ENCODE measurements at places on chromosomes 7 and 10.

DNA sequence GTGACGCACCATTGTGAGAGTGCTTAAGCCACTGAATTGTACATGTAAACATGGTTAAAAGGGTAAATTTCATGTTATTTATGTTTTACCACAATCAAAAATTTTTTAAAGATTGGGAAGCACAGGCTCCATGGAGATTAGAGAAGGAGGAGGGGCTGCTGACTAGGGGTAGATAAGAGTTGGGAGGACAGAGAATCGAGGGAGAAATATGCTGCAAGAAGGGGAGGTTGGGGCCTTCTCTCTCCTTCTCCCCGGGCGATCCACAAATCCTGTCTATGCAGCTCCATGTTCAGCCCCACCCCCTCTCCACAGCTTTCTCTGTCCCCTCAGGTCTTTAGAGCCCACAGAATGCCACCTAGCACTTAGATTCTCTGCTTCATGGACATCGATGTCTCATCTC, 12.1 kb downstream of the ZNF467 start:
- no peak for DNase-seq

- no peak for DNase-seq
Observed at GRCh38 chr10:124671486-124672075, 72.6 kb downstream of the FAM53B start.

DNA sequence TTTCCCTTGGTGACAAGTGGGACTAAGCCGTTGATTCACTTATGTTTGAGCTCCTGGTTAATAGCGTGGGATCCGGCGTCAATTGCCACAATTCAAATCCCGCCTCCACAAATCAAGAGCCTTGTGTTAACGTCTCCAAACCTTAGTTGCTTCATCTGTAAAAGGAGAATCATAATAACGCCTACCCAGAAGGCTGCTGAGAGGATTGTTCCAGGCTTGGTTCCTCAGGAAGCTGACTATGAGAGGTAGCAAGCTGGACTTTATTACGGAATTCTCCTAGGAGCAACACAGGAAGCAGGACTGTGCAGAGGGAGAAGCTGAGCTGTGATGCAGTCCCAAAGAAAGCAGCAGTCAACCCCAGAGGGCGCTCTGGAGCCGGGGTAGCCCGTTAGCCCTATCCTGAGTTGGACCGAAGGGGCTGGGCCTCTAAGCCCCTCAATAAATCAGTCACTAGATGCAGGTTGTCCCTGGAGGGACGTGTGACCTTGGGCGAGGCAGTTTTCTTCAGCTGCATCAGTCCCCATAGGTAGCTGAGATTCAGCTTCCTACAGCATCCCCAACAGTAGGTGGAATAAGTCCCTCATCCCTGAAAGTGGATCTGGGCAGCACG, 6.9 kb upstream of the BAG3 start:
- no peak for DNase-seq

DNA sequence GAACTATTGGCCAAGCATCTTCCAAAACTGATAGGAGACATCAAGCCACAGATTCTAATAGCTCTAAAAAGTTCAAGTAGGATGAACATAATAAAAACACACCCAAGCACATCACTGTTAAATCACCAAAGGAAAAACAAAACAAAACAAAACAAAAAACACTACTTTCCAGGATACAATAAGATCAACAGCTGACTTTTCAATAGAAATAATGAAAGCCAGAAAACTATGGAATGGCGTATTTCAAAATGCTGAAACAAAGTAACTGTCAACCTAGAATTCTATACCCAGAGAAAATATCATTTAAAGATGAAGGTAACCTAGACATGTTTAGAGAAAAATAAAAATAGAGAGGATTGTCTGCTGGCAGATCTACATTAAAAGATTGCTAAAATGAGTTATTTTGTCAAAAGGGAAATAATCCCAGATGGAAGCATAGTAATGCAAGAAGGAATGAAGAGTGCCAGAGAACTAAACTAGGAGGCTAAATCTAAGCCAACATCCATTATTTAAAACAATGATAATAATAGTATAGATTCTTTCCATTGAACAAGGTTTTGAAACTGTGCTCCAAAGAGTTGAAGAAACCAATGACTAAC, 13.9 kb downstream of the TUBAL3 start:
- no peak for DNase-seq

GRCh38 chr10:84605802-84606201, 277.4 kb downstream of the CCSER2 start:
- no peak for DNase-seq

DNA sequence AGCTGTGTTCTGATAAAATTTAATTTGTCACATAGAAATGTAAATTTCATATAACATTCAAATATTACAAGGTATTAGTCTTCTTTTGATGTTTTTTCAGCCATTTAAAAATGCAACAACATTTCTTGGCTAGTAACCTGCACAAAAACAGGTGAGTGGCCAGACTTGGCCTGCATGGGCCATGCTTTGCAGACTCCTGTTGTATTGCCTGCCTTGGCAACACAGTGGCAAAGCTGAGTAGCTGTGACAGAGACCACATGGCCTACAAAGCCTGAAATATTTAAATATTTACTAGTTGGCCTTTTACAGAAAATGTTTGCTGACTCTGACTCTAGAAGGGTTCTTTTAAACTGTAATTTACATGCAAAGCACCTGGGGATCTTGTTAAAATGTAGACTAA, 13.5 kb upstream of the TBX20 start:
- DNase-seq, result no peak

GRCh38 chr7:31437250-31437865, 76.5 kb upstream of the ITPRID1 start:
- no peak for DNase-seq

- no peak for DNase-seq
Observed at GRCh38 chr10:58358314-58358933, 23.6 kb downstream of the UBE2D1 start.

DNA sequence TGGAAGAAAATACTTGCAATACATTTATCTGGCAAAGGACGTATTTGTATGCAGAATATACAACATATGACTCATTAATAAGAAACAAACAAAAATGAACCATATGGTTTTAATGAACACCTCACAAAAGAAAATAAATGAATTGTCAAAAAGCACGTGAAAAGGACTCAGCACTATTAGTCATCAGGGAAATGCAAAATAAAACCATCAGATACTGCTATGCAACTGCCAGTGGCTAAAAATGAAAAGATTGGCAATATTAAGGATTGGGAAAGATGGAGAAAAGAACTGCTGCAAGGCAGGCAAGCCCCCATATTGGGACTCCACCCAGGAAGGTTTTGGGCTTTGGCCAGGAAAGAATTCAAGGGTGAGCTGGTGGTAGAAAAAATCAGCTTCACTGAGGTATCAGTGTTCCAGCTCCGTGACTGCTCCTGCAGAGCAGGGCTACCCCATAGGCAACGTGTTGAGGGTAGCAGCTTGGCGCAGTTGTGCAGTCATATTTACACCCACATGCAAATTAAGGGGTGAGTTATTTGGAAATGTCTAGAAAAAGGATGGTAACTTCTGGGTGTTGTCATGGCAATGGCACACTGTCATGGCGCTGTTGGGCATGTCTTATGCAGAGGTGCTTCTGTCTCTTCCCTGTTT, 72.7 kb downstream of the CUBN start:
- DNase-seq, result no peak

DNA sequence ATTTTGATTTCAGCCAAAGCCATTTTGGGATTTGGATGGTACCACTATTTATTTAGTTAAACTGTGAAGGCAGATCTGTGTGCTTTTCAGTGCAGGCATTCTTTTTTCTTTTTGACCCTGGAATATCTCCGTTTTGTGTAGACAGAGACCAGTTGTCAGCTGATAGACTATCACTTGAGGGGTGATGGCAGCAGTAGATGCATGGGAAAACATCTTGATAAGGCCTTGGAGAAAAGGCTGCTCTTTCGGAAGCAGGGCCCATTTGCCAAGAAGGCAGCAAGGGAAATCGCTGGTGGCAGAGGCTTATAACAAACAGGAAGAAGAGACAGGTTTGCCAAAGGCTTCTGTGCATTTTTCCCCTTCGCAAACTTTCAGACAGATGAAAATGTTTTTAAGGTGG, 2.6 kb upstream of the BMPER start:
- no peak for DNase-seq

GRCh38 chr10:7563368-7563767, 103.4 kb downstream of the ITIH5 start:
- DNase-seq, result no peak

DNA sequence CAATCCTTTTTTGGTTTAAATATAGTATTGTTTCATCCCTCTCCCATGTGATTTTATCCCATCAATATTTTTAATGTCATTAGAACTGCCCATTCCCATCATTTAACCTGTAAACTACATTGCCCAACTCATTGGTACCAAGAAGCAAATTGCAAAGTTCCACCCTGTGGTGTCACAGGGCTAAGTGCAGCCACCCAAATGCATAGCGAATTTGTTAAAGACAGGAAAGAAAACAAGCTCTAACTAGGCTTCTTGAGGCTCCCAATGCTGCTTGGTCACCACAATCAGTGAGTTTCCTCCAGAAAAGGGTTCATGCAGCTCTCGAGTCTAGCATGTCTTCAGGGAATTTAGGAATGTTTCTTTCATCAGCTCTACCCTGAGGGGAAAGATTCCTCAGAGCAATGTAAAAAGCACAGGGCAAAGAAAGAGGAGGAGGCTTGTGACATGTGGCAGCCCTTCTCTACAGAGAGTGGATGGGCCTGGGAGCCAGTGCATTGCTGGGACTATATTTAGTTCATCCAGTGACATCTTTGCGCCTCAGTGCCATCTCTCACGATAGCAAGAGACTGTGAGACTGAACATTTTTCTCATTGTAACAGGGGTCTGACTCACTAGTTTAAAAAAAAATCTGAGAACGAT, 58.1 kb downstream of the CAV1 start:
- no peak for DNase-seq

- no peak for DNase-seq
Observed at GRCh38 chr10:131960631-131961046, 21.1 kb downstream of the BNIP3 start.

GRCh38 chr10:124878457-124878739, 63.5 kb upstream of the ZRANB1 start:
- no peak for DNase-seq

DNA sequence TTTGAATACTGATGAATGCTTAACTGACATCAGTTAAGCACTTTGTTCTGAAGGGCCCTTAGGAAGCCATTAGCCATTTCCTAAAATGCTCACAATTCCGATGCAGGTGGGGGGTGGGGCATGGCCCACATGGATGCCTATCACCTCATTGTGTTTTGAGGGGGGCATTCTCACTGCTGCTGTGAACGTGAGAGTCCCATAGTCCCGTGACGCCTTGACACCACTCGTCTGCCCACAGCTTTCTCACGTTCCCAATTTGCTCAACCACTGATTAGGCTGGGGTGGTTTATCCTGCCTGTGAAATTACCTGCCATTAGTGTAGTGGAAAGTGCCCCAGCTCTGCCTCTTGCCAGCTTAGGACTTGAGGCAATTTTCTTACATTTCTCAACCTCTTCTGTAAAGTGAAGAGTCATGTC, 31.9 kb downstream of the DUSP5 start:
- DNase-seq, result no peak

- no peak for DNase-seq
Observed at GRCh38 chr10:63376560-63377304, 89.0 kb downstream of the JMJD1C start.

DNA sequence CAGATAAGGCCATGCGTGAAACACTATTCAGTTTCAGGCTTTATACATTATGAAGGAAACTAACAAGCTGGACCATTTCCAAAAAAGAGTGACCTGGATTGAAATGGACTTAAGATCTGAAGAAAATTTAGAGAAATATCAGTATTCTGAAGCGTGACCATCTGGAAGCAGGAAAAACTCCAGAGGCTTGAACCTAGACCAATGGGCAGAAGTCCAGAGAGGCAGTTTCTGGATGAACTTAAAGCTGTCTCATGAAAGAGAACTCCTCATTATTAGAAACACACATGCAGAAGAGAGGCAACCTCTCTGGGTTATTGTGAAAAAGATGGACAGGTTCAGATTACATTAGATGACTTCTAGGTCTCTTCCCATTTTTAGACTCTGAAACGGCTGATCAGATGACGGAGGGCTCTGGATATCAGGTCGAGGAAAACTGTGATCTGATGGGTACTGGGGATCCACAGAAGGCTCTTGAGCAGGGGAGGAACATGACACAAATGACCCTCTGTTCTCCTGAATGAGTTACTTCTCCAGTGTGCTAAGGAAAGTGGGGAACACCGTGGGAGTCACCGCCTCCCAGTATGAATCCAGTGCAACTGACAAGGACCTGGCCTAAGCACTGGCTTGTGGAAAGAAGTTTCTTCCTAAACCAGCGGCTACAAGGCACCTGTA, 116.5 kb downstream of the SPDYE5 start:
- DNase-seq, result no peak

GRCh38 chr7:98881561-98882315, 3.4 kb downstream of the TRRAP start:
- DNase-seq, result no peak

DNA sequence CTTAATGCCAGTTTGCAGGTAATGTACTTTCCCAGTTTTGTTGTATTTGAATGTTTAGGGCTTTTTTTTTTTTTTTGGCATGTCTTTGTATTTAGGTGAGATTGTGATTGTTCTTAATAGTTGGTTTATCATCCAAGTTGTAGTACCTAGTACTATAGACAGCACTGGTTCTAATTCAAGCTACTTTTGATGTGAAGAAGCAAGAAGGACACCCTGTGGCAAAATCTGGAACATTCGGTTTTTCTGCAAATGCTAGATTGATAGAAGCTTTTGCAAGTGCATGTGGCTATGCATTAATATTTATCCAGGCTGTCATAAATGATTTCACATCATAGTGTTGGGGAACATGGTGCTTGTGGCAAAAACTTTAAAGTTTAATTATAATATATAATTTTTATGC, 248.9 kb downstream of the FOXP2 start:
- peak; percentile 50 for DNase-seq

DNA sequence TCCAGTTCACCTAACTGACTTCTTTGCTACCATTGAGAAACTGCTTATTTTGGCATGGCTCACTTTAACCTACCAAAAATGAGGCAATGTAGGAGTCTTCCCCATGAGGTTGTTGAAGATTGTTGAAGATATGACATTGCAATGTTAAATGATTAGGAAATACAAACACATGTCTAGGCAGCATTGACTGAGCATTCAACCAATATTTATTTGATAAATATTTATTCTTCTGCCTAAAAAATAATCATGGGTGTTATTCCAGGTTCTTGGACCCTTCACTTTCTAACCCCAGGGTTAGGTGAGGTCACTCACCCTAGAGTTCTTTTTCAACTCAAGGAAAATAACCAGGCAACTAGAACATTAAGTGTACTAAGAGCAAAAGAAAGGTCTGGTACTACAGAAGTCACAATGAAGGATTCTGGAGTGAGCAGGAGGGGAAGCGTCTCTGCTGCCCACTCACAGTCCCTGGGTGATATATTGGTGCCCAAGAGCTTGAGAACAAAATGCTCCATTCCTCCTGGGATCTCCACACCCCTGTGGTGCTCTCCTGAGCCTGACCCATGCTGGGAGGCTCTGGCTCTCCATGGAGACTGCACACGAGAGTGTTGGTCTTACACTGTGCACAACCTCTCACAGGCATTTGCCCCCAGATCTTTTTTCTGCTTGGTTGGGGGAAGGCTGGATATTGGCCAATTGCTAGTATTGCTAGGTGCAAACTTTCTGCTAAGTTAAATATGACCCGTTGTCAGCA, 123.4 kb downstream of the SPAG6 start:
- DNase-seq, result no peak

GRCh38 chr10:128579280-128579865, 453.1 kb upstream of the MKI67 start:
- no peak for DNase-seq

GRCh38 chr7:50504646-50505546, 54.7 kb upstream of the FIGNL1 start:
- no peak for DNase-seq

- DNase-seq, result no peak
Observed at GRCh38 chr7:72754312-72754711, 73.7 kb downstream of the TYW1B start.

Data from NCI-H2081 treated with DMSO at 0.1 percent for 48 hours (cell line).